ENCODE measurements at places on chromosomes 12 and 14.

DNA sequence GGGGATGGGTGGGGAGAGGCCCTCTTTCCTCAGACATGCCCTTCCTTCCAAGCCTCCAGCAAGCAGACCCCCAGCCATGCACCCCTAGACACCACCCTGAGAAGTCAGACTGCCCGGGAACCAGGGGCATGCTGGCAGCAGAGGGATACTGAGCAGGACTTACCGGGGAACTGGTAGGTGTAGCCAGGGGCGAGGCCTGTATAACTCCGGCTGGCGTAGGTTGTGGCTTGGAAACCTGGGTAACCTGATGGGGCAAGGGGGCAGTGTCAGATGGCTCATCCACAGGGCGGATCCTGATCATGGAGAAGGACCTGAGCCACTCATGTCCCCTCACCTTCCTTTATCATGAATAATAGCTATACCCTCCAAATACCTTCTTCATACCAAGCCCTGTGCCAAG lies 15.8 kb downstream of the MSI1 start:
- no peak for DNase-seq

GRCh38 chr12:27779416-27779919 lies 565 bp upstream of the KLHL42 start:
- peak; percentile 70 for DNase-seq

DNA sequence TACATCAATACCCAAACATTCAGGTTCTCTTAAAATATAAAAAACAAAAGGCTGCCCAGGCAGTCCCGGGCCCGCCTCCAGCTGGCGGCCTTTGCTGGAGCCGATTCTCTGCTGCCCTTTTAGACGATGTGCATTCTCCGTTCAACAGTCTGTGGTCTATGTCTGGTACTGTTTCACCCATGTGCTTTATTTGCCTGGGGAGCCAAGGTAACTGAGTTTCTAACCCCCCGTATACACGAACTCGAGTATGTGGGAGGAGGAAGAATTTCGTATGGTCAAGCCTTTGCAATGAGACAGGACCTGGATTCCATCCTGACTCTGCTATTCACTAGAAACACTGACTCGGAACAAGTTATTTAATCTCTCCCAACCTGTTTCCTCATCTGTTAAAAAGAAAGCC lies 54.1 kb upstream of the GPR68 start:
- no peak for DNase-seq

- DNase-seq, result no peak
Observed at GRCh38 chr14:22580625-22581024, 8.4 kb downstream of the DAD1 start.

DNA sequence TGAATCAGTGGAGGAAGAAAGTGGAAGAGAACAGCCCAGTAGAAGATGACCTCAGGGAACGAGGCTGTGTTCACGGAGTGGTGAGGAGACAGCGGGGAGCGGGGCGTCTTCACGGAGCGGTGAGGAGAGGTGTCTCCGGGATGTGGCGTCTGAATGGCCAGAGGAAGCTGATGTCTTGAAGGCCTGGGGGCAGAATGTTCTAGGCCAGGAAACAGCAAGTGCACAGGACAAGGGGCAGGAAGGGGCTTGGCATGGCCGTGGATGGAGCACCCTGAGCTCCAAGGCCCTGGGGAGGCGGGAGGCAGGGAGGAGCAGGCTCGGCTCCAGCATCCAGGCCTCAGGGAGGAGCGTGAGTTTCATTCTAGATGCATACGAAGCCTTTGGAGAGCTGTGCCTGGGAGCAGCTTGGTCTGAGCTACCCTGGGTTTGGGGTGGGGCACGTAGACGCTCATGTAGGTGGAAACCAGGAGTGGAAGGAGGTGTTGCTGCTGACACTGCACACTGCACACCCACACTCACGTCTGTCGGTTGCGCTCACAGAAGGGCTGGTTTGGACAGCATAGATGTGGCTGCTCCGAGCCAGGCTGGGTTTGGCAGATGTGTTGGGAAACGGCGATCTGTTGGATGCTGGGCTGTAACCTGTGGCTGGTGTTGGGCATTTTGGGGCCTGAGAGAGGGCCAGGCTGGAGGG lies 131.6 kb downstream of the ADGRD1 start:
- no peak for DNase-seq

DNA sequence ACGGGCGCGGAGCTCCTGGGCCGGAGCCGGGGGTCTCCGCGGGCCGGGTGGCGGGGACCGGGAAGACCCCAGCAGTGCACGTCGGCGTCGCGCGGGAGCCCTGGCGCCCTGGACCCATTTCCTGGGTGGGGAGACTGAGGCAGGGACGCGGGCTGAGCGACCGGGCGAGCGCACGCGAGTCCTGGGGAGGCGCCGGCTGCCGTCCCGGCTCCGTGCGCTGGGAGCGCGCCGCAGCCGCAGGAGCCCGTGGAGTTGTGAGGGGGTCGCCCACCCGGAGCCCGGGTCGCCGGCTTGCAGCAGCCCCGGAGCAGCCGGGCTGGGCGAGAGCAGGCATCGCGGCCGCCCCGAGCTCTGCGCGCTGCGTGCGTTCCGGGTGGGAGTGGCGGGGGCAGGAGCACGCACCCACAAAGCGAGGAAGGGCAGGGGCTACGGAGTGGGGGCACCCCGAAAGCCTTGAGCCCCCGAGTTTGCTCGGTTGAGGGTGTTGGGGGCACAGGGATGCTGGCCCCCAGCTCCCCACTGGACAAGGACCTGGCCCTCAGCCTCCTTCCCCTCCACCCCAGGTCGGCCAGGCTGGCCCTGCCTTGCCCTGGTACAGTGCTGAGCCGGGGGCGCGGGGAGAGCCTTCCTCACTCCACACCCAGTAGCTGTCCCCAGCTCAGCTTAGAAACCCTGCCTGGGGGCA lies 620 bp downstream of the MMP17 start:
- peak; percentile 9 for DNase-seq

DNA sequence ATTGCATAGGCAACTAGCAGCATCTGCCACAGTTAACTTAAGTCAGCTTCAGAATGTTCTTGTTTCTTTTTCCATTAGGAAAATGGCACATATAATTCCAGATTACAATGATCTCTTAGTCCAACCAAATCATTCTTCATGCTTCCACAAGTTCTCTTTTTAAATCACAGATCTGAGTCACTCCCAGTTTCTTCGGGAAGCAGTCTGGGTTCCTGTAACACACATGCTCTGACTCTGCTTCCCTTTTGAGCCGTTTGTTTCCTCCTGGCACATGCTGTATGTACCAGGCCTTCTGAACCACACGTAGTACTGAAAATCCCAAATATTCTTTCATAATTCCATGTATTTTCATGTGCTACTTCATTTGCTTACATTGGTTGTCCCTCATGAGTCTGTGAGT lies 388.8 kb upstream of the PDE3A start:
- no peak for DNase-seq

DNA sequence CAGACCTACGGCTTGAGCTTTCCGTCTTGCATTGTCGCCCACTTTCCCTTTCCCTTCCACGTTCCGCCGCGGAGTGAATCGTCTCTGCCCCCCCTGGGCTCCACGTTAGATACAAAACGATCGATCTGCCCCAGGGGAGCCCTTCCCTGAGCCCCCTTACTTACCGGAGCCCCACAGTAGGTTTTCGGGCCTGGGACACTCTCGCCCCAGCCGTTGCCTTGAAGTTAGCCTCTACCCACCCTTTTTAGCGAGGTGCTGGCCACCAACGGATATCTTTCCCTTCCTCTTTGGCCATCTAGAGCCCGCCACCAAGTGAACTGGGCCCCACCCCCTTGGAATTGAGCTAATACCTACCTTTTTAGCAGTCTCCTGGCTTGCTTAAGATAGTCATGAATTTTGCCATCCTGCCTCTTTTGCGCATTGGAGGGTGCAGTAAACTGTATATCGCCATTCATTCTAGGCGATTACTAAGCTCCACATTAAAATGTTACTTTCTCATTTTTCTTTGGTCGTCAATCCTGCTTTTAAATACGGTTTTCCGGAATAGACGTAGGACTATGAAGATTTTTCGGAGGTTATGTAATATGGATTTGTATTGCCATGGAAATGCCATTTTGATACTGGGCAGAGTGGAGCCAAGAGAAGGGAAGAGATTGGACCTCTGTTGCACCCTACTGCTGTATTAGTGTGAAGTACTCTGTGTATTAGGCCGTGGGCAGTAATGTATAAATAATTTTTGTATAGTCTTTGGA lies 764 bp downstream of the RBM25 start:
- DNase-seq, result peak; percentile 30

GRCh38 chr14:101461891-101462290 lies 99.4 kb upstream of the DIO3 start:
- no peak for DNase-seq

DNA sequence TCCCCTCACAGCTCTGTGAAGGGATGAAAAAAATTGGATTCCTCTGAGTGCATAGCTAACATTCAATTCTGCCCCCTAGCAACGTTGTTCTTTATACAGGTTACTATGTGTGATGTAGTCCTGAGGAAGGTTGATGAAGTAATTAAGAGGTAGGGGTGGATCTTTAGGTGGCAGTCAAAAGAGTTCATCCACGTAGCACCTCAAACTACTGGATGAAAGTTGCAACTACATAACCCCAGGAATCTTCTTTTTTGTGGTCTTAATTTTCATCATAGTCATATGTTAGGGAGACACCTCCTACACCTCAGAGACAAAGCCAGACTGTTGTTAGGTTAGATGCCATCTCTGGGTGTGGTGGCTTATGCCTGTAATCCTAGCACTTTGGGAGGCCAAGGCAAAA lies 10.2 kb upstream of the NFE2 start:
- DNase-seq, result no peak

DNA sequence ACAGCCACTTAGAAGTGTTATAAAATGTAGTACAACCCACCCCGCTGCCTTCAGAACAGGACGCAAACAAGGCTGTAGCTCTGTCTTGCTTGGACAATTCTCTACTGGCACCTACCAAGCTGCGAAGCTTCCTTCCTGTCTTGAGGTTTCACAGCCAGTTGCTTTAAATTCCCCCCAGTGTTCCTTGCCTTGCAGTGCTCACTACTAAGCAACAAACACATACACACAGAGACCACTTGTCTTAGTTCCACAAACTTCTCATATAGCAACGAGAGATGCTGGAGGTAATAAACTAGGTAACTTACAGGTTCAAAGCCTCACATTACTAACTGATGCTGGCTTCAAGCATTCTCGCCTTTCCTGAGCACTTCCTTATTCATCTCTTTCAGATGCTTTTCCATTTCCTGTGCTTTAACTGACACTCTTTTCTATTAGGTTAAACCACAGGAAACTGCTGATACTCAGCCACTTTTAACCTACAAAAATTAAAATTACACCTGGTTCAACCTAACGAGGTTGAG lies 91.5 kb upstream of the PTGDR start:
- no peak for DNase-seq

DNA sequence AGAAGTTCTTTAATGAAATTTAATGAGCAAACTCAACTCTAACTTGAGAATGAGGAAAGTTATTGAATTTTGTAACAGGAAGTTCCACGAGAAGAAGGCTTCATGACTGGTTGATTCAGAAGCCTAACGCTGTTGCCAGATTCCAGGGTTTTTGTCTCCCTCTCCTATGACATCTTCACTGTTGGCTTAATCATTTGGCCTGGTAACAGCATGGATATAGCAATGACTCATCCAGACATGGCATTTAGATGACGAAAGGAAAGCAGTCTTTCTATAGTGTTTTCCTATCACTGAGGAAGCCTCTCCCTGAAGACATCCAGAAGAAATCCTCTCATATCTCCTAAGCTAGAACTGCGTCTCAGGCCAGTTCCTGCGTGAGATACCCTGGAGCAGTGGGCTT lies 9.4 kb upstream of the KCNA1 start:
- DNase-seq, result no peak

DNA sequence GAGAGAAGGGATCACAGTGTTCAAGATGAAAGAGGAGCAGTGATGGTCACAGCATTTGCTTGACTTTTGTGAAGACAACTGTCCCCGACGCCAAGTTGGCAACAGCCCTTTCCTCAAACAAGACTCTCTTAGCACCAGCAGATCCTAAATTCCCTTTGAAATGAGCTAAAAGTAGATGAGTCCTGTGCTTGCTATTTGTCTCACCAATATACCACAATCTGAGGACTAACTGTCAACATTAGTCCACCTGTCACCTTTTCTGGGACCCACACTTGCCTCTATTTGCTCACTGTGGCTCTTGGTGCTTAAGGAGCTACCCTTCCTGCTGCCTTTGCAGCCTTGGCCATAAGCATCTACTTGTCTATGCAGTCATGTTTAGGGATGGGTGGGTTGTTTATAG lies 47.4 kb upstream of the COL2A1 start:
- no peak for DNase-seq

DNA sequence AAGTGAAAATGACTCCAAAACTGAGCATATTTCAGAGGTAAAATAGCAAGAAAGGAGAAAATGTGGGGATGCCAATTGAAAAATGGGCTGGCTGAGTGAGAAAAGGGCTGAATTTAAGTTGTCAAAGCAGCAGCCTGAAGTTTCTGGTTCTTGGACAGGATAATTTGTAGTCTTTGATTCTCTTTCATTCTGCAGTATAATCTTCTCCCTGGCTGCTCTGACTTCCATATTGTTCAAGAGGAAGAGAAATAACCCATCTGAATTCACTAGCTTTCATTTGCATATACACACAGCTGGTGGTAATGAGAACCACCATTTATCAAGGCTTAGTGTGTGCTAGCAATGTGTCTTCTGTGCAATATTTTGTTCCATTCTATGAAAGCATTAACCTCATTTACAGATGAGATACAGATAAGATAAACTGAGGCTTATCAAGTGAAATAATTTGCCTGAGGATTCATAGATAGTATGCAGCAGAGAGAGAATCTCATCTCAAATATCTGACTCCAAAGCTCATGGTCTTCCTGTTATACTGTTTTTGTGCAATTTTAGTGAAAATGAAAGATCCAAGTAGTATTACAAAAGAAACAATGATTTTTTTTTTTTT lies 184.2 kb downstream of the TMTC2 start:
- DNase-seq, result no peak

- DNase-seq, result no peak
Observed at GRCh38 chr12:120797677-120798642, 72.3 kb downstream of the ACADS start.

- DNase-seq, result peak; percentile 55
Observed at GRCh38 chr14:60222820-60223219, 26.2 kb upstream of the PPM1A start.

- DNase-seq, result no peak
Observed at GRCh38 chr14:36866867-36867266, 205.2 kb downstream of the PAX9 start.

- no peak for DNase-seq
Observed at GRCh38 chr12:62575036-62575435, 108.4 kb downstream of the MON2 start.

GRCh38 chr12:121520586-121521086 lies 60.2 kb downstream of the KDM2B start:
- DNase-seq, result no peak

GRCh38 chr14:55546212-55546874 lies 33.7 kb upstream of the KTN1 start:
- DNase-seq, result no peak

GRCh38 chr14:96270565-96271420 lies 14.8 kb downstream of the BDKRB1 start:
- no peak for DNase-seq
